EH (cell line): ENCODE measurements at places on chromosomes 5 and 9.

DNA sequence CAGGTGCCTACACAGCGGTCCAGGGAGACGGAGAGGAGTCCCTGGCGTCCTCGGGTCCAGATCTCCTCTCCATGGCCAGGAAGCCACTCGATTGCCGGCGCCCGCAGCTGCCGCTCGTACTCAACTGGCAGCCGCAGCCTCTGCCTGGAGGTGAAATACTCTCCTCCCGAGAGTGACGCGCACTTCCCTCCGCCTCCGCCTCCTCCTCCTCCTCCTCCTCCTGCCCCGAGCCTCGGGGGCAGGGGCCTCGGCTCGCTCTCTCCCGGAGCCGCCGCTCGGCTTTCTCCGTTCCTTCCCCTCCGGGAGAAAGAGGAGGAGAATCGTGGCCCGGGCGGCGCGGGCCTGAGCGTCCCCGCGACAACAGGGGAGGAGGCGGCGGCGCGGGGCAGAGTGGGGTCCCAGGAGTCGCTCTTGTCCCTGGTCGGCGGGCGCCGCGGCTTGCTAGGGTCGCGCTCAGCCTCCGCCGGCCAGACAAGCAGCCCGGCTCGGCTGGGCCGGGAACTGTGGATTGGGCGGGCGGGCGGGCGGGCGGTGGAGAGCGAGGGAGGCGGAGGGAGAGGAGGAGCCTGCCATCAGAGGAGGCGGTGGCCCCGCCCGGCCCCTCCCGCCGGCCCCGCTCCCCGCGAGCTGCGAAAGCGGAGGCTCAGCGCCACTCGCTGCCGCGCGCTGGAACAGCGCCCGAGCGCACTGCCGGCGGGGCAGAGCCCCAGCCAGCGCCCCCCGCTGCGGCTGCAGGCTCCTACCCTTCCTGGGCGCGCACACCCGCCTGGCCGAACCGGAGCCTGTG lies at the start of gene CEMIP2:
CEMIP2 (minus strand) TSS at position 126 of the 787 bp plus-strand sequence. CDS start 18,140 bp downstream, outside the sequence.
- peak; percentile 94 for DNase-seq

DNA sequence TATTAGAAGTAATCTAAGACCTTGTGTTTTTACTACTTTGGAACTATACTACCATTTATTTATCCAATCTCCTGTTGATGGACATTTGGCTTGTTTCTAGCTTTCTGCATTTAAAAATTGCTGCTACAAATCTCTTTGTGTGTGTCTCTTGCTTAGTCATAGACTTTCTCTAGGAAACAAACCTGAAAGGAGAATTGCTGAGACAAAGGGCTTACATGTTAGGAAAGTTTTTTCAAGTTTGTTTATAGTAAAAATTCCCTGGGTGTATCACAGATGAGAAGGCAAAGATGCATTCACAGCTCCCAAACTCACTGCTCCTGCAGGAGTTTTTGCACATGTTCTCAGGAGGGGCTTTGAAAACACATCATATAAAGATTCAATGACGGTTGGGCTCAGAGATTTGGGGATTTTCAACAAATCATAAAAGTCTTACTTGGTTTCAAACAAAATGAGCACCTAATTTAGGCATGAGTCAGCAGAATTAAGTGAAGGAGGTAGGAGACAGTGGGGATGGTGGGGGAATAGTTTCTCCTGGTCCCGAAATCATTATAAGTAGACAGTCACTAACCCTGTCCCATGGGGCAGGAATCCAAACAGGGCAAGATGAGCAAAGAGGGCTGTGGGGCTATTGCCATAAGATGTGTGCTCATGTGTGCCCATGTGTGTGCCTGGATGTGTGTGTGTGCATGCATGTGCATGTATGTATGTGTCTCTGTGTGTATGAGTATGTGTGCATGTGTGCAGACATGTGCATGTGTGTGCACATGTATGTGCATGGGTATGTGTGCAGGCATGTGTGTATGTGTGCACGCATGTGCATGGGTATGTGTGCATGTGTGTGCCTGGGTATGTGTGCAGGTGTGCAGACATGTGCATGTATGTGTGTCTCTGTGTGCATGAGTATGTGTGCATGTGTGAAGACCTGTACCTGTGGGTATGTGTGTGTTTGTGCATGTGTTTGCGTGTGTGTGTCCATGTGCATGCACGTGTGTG lies 43.4 kb upstream of the S1PR3 start:
- DNase-seq: peak; percentile 63

- no peak for DNase-seq
These were observed 97.3 kb downstream of the MAPKAP1 start for GRCh38 chr9:125609744-125610143.

- no peak for DNase-seq
These were observed 94.2 kb upstream of the MTAP start for GRCh38 chr9:21708260-21708711.

DNA sequence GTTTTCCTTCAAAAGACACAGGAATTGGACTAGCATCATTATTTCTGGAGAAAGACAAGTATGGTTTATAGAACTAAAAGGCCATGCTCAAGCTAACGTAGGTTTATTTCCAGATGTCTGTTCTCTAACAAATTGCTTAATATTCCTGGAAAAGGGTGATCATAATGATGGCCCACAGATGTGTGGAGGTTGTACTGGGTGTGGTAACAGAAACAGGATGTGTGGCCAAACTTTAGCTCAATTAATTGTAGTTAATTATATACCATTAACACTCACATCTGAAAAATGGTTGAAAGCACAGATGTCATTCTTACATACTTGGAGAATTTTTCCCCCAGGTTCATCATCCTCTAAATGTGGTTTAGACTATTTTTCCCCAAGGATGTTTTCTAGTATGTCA lies 292.7 kb upstream of the RASA1 start:
- DNase-seq: no peak

DNA sequence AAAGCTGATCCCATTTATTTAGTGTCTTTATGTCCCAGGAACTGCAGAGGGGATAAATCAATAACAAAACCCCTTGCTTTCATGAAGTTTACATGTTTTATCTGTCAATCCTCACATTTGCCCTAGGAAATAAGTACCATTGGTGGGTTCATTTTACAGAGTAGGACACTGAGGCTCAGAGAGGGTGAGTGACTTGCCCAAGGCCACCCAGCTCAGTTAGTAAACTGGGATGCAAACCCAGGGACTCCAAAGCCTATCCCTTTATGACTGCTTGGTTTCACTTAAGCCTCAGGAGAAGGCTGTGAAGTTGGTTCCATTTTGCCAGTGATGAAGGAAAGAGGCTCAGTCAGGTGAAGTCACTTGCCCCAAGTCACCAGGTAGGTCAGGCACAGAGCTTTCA lies 51.9 kb downstream of the SMIM23 start:
- DNase-seq: no peak

DNA sequence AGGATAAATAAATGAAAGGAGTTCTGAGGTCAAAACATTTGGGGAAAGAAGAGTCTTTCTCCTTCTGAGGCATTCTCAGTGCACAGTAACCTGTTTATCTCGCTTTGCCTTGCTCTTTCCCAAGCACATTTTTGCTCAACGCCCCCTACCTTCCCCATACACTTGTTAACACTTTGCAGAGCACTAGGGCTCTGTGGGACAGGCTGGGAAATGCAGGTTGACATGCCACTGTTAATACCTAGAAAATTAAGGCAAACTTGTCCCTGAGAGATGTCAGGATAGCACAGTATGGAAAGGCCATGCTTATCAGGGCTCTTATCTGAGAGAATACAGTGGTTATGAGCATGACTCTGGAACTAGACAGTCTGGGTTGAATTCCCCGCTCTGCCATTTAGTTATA lies 152.0 kb downstream of the DOCK8 start:
- no peak for DNase-seq

GRCh38 chr5:95390812-95391492 lies at the start of gene FAM81B:
TSS of gene FAM81B (plus strand) at chr5:95391366. CDS start at chr5:95391390, 24 bp downstream.
- DNase-seq: peak; percentile 10

DNA sequence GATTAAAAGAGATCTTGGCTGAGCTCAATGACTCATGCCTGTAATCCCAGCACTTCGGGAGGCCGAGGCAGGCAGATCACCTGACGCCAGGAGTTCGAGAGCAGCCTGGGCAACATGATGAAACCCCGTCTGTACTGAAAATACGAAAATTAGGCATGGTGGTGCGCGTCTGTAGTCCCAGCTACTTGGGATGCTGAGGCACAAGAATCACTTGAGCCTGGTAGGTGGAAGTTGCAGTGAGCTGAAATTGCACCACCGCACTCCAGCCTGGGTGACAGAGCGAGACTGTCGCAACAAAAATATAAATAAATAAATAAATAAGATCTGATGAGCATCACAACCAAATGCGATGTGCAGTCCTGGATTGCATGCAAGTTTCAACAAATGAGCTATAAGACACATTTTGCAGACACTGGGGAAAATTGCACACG lies 8.7 kb upstream of the ENG start:
- no peak for DNase-seq

DNA sequence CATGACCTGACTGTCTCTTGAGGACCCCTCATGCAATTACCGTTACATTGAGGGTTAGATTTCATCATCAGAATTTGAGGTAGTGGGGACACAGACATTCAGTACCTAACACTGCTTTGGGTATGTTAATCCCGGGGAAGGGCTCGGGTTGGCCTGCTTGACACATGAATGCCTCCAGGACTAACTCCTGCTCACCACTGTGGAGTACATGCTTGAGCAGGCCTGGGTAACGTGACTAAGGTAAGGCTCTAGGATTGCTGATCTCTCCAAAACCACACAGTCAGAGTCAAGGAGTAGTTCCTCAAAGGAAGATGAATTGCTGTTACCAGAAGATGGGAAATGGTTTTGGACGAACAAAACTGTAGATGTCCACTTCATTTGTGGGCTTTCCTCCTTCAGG lies 376.3 kb upstream of the ZNF462 start:
- no peak for DNase-seq

DNA sequence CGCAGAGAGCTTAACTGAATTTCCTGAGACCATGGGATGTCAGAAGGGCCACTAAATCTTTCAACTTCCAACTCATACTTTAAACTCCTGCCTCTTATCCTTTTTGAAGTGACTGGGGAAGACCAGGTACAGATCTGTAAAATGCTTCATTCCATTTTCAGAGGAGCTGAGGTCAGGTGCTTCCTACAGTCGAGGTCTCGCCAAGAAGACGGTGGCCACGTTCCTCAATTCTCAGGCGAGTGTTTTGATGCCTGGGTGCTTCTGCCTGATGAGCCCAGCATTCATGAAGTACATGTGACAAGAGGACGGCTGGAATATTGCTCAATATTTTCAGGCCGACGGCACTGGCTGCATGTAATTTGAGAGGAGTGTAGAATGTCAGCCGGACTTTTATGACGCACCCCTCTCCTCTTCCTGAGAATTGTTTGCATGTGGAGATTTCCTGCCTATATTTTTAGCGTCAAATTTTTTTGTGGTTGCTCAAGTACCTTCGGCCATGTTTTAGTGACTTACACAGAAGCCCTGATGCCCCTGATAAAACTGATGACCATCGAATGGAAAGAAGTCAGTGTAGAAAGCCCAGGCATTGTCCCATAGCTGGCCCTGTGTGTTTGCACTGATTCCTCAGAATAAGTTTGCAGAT lies 38.8 kb upstream of the GLRX start:
- DNase-seq: peak; percentile 100

DNA sequence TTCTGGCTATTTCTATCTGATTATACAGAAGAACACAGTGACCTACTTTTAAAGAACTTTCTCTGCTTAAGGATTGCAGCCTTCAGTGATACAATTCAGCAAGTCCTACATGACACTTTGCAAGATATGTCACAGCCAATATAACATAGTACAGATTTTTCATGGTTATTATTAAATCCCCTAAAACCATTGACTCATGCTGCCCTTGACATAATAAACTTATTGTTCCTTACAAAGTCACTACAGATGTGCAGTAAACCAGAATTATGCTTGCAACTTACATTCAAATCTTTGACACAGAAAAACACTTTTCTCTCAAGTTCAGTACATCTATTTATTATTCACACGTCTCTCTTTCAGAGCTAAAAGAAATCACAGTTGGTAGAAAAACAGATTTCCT lies 1136.3 kb upstream of the ACO1 start:
- DNase-seq: no peak

DNA sequence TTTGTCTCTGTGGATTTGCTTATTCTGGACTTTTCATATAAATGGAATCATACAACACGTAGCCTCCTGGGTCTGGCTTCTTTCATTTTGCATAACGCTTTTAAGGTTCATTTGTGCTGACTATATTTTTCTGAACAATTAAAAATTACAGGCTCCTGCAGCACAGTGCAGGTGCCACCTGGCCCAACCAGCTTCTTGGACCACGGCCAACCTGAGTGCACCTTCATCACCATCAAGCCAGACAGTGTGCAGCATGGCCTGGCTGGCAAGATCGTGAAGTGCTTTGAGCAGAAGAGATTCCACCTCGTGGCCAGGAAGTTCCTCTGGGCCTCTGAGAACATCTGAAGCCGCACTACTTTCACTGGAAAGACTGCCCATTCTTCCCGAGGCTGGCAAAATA lies 53.5 kb upstream of the COL15A1 start:
- no peak for DNase-seq

DNA sequence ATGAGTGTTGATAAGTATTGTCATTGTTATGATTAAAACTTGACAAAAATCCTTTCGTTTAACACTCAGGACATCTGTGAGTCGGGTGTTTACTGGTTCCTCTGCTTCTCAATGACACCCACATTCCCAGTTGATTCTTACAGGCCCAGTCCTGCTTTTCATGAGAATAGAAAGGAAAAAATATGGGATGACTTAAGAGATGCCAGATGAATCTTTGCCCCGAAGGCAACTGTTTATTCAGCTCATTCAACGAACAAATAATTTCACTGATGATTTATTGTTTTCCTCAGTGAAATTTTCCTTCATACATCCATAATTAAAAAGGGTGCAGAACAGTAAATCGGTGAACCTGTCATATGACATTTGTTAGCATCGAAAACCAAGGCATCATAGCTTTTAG lies 452.4 kb upstream of the WWC1 start:
- no peak for DNase-seq

GRCh38 chr9:124361128-124361527 lies 54.1 kb downstream of the PSMB7 start:
- no peak for DNase-seq

DNA sequence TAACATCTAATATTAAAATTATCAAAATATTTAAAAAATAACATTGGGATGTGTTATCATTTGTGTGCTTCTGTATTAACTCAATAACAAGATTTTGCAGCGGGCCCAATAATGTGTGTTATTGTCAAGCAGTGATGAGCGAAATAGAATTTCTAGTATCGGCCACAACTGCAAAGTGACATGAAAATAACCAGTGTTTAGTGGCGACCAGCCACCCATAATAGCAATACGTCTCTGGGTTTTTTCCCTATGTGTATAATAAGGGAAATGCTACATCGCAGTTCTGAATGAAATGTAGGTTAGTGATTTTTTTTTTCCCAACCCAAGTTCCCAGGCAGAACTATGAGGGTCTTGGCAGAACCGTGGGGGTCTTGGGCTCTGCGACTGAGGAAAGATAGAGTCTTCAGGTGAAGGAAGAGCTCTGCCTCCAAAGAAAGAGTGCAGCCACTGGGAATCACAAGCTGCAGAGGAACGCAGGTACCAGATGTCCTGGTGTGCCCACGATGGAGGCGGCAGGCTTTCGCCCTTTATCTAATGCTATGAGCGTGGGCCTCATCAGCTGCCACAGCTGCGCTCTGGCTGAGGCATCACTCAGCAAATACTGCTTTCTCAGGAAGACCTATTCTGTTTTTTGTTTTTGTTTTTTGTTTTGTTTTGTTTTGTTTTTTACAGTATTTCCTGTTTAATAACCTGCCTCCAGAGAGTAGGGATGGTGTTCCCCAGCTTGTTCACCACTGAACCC lies 235.0 kb downstream of the ROR2 start:
- no peak for DNase-seq

GRCh38 chr5:43296835-43297234 lies 16.4 kb downstream of the HMGCS1 start:
- no peak for DNase-seq

GRCh38 chr5:159156426-159157238 lies 52.7 kb downstream of the RNF145 start:
- peak; percentile 76 for DNase-seq

- DNase-seq: no peak
These were observed 102.5 kb upstream of the SH3GL2 start for GRCh38 chr9:17476401-17476800.
